Left colon (tissue), 2 donors: ENCODE measurements at places on chromosomes 12 and 14.

DNA sequence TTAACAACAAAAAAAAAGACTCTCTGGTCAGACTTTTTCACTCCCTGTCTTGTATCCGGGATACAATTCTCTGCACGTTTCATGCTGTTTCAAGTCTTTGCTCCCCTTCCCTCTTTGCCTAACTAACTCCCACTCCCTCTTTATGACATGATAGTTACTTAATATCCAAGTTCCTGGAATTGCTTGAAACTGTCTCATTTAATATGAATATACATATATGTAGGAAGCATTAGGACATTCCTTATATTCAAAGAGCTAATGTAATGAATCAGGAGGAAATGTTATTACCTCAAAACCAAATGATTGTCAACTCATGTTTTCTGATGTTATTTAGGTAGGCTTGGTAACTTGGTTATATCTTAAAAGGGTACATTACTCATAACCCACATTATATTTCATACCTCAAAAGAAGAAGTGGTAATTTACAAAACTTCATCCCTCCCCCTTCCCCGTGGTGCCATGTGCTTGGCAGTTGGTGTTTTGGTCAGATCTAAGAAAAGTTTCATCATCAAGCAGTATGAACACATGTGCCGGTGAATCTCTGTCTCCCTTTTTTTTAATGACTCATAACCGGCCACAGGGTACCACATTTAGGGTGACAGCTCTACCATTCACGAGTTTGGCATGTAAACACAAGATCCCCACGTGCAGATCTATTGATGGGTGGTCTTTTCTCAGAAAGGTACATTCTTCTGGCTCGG lies 56.5 kb downstream of the HCAR2 start:
- no peak for DNase-seq

DNA sequence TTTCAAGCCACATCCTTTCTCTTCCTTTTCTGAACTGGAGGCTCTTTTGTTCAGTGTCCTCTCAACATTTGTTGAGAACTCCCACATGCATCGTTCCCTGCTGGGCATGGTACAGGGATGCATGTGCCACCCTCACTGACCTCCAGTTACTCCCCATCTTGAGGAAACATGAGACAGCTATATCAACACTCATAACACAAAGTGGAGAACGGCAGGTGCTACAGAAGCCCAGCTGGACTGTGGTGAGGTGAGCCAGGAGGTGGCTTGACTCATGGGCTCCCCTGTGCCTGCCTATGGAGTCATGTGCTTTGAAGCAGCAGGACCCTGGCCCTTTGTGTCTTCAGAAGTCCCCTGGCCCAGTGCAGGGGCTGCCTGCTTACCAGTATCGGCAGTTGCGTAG lies 9.7 kb downstream of the MYH6 start:
- no peak for DNase-seq

DNA sequence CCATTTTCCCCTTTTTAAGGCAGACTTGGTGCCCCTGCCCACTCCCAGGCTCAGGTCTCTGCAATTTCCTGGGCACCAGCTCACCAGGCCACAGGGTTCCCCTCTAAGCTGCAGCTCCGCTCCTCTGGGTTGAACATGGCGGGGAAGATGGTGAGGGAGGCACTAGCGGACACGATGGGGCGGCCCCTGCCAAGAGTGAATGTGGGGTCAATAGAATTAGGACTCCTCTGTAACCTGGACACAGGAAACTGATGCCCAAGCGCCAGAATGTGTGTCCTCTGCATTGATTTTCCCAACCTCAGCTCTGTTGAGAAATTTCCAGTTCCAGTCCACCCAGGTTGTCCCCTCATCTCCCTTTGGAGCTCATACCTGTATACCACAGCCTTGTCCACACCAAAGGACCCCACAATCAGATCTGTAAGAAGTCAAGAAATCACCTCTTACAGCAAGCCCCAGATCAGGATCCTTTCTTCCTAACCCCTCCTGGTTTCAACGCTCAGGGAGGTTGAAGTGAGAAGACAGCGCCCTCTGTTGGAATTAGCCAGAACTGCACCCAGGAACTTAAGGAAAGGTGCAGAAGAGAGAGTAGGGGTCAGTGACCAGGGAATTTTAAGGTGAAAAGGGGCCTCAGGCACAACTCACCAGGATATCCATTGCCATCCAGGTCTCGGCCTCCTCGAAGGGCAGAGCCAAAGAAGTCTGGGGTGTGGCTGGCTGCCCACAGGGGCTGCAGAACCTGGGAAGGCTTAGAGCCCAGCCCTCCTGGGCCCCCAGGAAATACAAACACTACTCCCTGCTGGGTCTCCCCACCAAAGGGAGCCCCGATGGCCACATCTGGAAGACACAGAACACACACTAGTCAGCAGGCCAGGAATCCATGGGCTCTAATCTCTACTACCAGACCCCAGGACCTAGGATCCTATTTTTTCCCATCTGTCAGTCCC lies 14.7 kb downstream of the ITGA5 start:
- peak; percentile 64 for DNase-seq

DNA sequence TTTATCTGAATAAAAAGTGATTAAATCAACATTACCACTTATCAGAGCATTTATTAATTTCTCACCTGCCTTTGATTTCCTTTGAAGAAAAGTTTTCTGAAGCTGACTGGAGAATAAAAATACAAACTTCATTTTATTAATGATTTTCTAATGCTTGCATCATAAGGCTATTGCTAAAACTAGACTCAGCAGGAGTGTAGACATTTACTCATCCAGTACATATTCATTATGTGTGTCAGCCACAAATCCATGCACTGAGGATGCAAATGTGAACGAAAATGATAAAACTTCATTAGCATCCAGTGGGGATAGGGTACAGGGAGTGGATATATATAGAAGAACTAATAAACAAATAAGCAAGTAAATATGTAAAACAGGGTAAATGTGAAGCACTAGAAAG lies 74.6 kb downstream of the SLCO1B3 start:
- no peak for DNase-seq

- no peak for DNase-seq
Measured at GRCh38 chr12:124688356-124688992, 121.1 kb upstream of the NCOR2 start.

DNA sequence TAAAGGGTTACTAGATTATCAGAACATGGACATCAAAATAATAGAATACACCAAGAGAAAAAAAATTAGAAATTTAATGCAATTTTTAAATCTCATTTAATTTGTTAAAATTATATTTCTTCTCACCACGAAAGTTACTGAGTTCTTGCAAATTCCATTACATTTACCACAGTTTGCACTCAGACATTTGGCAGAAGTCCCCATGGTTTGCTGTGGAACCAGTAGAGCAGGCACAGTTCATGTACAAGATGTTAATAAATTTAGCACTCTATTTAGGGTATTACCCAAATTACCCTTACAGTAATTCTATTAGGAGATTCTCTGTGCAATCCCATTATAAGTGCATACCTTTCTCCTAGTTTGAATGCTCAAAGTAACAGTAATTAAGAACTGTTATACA lies 9.7 kb downstream of the SCN8A start:
- no peak for DNase-seq

- no peak for DNase-seq
Measured at GRCh38 chr12:128664501-128664900, 159.3 kb downstream of the SLC15A4 start.

DNA sequence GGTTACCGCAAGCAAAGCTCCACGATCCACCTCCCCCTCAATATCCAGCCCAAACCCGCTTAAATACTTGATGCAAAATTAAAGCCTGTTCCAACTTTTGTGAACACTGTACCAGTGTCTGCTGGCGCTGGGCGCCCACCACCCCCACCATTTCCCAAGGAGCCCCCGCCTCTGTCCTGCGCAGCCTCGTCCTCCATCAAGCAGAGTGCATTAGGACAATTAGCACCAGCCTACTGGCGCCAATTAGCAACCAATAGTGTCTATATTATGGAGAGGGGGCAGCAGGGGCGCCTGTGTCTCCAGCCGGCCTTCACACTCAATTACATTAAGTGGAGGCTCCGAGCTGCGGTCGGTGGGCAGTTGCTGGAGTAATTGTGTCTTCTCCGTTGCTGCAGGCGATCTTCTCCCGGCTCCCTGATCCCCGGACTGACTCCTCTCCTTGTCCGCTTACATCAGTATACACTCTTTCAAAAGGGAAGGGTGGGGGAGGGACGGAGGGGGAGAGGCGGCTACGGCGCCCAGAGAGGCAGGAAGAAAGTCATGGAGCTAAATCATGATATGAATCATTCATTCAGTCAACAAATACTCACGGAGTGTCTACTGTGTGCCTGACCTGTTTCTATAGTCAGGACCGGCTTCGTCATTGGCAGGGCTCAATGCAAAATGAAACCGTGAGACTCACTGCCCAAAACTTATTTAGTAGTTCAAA lies 707.3 kb downstream of the MED13L start:
- DNase-seq = no peak

DNA sequence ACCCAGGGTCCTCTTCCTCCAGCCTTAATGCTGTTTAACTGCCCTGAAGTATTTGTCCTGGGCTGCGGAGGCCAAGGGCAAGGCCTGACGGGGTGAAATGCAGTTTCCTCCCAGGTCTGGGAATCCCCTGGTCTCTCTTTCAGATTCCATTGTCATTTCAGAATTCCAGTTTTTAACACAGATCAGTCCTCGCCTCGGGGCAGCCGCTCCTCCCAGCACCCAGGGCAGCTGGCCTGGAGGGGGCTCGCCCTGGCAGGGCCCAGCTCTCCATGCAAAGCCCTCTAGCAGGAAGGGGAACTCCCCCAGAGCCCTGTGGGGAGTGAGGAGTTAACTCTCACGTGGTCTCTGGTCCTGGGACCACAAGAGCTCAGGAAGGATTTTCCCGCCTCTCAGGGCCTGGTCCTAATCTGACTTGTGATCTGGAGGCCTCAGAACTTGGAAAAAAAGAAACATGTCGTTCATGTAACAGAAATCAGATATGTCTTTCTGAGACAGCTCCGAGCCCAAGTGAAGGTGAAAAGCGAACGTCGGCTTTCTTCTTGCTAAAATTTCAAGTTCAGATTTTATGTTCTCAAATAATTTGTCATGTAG lies 265.6 kb upstream of the SFSWAP start:
- DNase-seq = no peak

DNA sequence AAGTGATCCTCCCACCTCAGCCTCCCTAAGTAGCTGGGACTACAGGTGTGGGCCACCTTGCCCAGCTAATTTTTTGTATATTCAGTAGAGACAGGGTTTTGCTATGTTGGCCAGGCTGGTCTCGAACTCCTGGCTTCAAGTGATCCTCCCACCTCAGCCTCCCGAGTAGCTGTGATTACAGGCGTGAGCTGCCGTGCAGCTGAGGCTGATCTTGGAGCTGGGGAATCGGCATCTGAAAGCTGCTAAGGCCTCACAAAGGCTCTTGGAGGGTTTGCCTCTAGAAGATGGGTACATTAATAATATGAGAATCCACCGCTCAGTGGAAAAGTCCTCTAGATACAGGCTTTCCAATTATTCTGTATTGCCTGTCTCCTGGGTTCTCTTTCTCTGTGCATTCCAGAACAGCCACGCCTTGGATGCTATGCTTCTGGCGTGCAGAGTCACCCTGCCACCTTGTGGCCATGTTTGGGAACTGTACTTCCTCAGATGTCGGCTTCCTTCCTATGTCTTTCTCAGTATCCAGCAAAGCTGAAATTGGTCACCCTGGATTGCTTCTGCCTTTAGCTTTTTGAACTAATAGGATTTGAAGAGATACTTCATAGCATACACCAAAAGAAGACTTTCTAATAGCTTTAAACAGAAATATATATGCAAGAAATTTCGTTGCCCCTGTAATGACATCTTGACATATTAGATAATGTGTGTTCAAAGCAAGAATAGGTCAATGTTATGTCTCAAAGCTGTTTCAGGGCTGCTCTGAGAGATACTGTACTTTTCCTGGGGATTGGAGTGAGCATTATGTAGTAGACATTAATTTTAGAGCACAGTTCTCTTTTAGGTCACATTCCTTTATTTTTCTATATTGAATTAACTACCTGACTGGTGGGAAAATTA lies 75.4 kb downstream of the SNAPC1 start:
- DNase-seq = peak; percentile 81

- no peak for DNase-seq
Measured at GRCh38 chr14:81187832-81188522, 32.8 kb downstream of the GTF2A1 start.

- DNase-seq = no peak
Measured at GRCh38 chr14:50451854-50452253, 55.2 kb upstream of the CDKL1 start.

DNA sequence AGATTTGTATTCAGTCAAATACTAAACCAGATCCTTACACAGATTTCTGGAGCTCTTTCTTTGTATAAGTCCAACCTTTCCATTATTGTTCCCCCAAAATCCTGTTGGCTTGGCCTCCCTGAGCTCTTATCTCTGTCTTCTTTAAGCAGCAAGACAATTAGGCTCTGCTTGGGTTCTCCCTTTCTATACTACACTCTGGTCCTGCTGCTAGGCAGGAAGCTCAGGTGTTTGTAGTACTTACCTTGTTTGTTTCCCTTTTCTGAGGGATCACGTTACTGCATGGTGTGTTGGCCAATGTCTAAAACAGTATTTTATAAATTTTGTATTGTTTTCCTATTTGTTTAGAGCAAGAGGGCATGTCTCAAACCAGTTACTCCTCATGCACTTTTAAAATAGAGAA lies 192.9 kb downstream of the PRKD1 start:
- no peak for DNase-seq

- no peak for DNase-seq
Measured at GRCh38 chr14:68653804-68654203, 139.1 kb downstream of the ZFP36L1 start.

DNA sequence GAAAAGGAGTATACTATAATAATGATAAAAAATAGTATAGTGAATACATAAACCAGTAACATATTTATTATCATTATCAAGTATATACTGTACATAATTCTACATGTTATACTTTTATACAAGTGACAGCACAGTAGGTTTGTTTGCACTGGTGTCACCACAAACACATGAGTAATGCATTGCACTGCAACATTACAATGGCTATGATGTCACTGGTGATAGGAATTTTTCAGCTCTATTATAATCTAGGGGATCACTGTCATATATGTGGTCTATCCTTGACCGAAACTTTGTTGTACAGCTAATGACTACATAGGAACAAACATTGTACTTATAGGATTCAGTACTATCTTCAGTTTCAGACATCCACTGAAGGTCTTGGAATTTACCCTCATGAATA lies 165.8 kb upstream of the SYT1 start:
- no peak for DNase-seq

GRCh38 chr14:75254901-75255584 lies 23.6 kb upstream of the FOS start:
- DNase-seq = peak; percentile 72

- no peak for DNase-seq
Measured at GRCh38 chr14:101992708-101993107, 28.3 kb downstream of the DYNC1H1 start.

GRCh38 chr12:113678223-113679119 lies 206.8 kb upstream of the LHX5 start:
- DNase-seq = no peak

- DNase-seq = no peak
Measured at GRCh38 chr12:84919271-84919670, 6.7 kb upstream of the SLC6A15 start.

GRCh38 chr12:107320929-107321631 lies 227.7 kb upstream of the CRY1 start:
- DNase-seq = no peak

DNA sequence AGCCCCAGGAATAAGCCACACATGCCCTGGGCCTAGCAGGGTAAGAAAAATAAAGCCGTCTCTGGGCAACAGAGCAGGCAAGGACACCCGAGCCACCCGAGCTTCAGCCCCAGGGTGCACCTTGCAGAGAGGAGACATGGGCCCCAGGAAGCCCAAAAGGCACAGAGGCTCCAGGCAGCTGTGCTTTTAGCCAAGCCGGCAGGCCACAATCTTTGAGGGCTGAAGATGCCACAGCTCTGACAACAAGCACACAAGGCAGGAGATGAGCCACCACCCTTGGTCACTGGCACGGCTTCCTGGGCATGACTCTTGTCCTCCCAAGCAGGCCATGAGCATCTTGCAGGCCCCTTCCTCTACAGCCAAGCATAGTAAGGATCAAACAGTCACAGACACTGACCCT lies 86.3 kb downstream of the ITPK1 start:
- no peak for DNase-seq
